NCI-H1436 (cell line): ENCODE measurements at places on chromosomes 6 and 20.
A peak's percentile ranks its signal among the peaks of the same experiment; 100 is the strongest.

- DNase-seq = no peak
Measured at GRCh38 chr6:163702736-163703135, 288.2 kb downstream of the QKI start.

- peak; percentile 72 for DNase-seq
Measured at GRCh38 chr6:20056350-20056992, 155.8 kb downstream of the MBOAT1 start.

DNA sequence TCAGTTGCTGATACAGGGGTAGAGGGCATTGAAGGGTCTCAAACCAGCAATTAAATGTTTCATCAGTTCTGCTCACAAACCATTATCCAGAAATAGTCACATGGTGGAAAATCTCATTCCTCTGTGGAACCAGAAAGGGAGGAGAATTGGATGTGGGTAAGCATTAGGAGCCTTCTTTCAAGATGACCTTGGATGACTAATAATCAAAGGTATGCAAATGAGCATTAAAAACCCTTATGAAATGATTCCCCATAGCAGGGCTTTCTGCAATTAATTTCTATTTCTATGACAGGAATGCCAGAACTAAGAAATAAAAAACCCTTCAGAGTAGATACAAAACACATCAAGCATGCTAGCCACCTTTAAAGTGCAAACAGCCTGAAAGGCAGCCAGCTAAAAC lies 37.4 kb upstream of the HCRTR2 start:
- DNase-seq = no peak

DNA sequence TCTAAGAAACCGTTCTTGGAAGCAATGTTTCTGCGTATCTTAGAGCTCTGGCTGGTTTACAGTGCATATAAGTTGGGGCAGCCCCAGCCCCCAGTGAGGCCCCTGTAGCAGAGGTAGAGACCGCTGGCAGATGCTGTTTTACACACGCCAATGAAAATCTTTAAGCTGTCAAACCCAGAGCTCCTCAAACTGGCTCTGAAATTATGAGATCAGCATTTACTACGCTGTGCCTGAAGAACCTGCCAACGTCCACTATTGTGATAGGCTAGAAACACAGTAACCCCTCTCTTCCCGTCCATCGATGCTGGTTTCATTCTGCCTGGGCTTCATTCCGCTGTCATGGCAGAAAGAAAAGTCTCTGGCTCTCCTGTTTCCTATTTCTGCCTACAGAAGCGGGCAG lies 160.6 kb downstream of the SMOC2 start:
- no peak for DNase-seq

DNA sequence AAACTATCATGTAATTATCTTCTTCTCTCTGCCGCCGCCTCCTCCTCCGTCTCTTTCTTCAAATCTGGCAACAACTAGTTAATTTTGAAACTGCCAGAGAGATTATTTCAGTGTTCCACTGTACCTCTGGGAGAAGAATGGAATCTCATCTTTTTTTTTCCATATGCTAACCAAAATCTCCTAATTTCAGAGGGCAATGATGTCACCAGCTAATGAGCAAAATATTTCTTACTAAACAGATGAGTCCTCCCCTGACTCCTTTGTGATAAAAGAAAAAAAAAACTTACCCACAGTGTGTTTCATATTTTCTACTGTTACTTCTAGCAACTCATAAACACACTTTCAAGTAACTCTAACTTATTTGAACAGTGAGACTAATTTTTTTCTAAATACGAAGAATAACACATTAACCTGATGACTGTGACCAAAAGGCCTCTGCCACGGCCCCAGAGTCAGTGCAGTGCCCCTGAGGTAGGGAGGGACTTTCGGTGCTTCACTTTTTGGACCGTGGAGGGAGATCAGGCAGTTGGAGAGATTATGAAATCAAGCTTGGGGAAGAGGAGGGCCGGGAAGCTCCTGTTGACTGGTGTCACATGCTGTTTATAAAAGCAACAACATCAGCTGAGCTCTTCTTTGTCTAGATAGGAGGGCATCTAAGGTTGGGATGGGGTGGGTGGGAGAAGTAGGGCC lies 159.6 kb downstream of the SASH1 start:
- no peak for DNase-seq

DNA sequence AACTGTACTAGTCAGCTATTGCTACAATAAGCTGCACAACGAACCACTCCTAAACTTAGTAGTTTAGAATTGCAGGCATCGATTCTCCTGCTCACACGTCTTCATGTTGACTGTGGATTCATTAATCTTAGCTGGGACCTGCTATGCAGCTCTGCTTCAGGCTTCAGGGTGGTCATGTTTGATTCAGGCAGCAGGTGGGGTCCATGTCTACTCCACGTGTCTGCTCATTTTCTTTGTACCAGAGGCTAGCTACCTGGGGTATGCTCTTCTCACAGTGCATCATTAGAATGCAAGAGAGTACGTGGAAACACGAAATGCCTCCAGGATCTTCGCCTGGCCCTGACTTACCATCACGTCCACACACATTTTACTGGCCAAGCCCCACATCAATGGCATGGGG lies 64.5 kb upstream of the RIN2 start:
- no peak for DNase-seq

DNA sequence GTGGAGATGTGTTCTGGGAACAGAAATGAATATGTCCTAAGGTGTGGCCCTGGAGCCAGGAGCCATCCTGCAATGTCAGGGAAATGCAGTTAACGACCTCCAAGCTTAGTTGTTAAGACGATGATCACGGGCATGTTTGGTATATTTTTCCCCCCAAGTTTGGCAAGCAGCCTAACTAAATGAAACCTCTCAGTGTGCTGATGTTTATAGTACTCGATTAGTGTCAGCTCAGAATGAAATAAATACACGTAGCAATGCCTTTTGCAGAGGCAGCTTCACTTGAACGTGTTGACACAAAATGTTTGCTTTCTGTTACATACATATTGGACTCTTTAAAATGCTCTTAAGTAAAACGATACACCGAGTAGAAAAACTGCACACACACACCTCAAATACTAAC lies 76.2 kb upstream of the OLIG3 start:
- DNase-seq = peak; percentile 73

- DNase-seq = no peak
Measured at GRCh38 chr6:52881662-52881995, 27.9 kb downstream of the GSTA3 start.

GRCh38 chr20:51815383-51816076 lies 13.2 kb upstream of the SALL4 start:
- no peak for DNase-seq

GRCh38 chr20:19901226-19901625 lies 115.9 kb upstream of the NAA20 start:
- DNase-seq = no peak

DNA sequence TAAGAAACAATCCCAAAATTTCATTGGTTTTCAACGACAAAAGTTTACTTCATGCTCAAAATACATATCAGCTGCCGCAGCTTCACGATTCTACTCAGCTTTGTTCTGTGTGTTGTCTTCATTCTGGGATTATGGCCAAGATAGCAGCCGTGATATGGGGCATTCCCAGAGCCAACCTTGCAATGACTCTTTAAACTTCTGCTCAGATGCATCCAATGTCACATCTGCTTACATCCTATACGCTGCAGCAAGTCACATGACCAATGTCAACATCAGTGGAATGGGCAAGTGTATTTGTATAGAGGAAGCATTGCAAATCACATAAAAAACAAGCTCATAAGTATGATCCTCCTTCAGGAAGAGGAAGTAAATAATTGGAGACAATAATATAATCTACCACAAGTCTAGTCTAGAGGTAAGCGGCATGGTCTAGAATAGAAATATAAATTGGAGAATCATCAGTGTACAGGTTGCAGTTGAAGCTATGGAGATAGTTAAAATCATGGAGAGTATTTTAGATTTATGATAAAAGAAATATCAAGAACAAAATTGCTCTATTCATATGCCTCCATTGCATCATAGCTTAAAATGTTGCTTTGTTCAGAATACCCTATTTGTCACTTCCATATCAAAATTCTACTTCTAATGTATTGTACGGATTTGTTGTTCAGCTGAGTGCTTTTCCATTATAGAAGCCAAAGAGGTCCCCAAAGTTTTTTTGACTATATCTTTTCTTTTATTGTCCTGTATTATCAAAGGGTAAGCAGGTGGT lies 7.2 kb upstream of the C6orf141 start:
- DNase-seq = no peak

GRCh38 chr6:96157018-96157565 lies 141.3 kb downstream of the FUT9 start:
- DNase-seq = no peak

DNA sequence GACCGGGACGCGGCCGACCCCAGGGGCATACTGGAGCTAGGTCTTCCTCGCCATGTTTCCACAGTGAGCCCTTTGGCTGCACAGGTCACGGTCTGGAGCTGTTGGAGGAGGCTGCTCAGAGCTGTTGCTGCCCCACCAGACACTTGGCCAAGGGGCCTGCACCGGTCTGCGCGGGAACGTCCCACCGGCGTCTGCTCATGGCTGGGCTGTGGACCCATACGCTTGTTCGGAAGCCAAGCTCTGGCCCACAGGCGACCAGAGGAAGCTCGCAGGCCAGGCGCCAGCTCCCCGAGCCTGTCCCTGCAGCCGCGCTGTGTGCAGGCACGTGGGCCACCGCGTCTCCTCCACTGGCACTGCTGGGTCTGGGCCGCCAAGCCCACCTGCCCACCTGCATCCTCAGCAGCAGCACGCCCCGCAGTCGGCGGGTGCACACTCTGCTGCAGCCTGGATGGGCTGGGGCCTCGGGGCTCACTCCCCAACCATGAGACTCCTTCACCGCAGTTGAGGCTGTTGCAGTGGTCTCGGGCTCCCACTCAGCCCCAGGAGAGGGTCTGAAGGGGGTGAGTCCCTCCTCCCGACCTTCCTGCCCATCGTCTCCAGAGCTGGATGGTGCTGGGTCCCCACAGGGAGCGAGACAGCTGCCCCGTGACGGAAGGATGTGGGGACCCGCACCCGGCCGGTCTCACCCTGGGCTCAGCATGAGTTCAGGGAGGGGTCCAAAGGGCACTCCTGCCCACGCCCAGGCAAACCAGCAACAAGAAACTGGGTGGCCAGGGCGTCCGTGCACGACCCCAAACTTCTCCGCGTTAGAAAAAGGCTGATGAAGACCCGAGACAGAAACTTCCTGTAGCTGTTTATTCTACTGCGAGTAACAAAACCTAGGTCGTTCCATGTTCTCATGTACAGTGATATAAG lies 15.5 kb upstream of the TCFL5 start:
- DNase-seq = no peak

- DNase-seq = no peak
Measured at GRCh38 chr6:123908797-123909196, 105.1 kb downstream of the NKAIN2 start.

DNA sequence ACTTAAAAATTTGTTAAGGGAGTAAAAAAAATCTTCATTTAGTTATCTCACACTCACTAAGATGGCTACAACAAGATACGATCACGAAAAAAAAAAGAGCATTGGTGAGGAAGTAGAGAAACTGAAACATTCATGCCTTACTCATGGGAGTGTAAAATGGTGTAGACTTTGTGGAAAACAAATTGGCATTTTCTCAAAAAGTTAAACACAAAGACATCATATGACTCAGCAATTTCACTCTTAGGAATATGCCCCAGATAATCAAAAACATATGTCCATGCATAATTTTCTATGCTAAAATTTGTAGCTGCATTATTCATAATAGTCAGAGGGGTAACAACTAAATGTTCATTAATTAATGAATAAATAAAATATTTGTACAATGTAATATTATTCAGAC lies 120.9 kb upstream of the IRAK1BP1 start:
- DNase-seq = no peak

DNA sequence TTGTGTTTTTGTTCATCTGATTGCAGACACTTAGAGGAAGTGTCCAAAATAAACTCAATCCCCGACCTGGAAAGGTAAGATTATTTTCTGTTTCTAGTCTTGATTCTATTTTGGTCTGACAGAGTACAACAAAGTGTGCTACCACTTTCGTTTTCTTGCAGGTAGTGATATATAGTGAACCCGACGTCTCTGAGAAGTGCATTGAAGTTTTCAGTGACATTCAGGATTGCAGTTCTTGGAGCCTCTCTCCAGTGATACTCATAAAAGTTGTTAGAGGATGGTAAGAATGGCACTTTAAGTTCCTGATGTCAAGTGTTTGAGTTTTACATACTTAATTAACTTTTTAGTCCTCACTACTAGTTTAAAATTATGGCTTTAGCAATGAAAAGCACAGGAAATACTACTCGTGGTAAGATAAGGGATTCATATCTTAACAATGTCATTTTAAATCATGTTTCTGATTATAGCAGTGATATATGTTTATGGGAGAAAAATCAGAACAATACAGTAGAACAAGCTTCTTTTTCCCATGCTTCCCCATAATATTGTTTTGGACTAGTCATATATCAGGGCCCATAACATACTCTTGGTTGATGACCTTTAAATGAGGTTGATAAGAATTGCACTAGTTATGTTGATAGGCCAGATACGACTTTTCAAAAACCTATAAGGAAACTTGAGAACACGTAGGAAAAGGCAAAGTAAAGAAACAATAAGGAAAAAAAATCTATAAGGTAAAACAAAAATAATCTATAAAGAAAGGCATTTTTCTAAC lies 104.0 kb downstream of the RTN4IP1 start:
- no peak for DNase-seq

GRCh38 chr20:34389954-34390555 lies 27.0 kb downstream of the ITCH start:
- no peak for DNase-seq

- no peak for DNase-seq
Measured at GRCh38 chr20:29687438-29687837, 1570.0 kb upstream of the DEFB115 start.

- DNase-seq = no peak
Measured at GRCh38 chr6:170280689-170281045, 10.2 kb downstream of the DLL1 start.

GRCh38 chr6:125196613-125197012 lies 43.0 kb downstream of the TPD52L1 start:
- no peak for DNase-seq

GRCh38 chr6:69580706-69581105 lies 216.1 kb downstream of the LMBRD1 start:
- no peak for DNase-seq

DNA sequence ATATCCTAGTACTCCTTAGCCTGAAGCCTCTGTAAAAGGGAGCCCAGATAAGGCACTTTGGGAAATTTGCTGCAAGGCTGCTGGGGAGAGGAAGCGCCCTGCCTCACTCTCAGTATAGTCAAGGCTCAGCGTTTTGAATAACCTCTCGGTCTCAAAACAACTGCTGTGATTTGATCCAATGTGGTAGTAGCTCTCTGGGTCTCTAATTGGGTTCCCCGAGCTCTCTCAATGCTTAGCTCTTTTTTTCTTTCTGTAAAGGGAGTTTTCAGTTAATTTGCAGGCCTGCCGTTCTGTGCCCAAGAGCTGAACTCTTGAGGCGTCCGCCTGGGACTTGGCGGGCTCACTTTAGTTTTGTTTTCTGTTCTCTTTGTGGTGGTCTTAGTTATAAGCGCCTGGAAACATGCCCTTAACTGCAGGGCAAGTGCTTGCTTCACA lies 41.2 kb downstream of the ZHX3 start:
- no peak for DNase-seq

DNA sequence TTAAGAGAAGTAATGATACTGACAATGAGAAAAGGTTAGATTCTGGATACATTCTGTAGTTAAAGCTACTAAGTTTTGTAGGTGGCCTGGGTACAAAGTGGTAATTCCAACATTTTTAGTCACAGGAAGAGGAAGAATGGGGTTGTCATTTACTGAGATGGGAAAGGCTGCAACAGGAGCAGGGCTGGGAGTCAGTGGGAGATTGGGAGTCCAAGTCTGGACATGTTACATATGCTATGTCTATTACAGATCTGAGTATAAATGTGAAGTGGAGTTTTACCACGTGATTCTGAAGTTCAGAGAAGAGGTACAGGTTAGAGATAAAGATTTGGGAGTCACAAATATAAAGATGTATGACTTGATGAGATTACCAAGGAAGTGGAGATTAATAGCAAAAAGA lies 116.2 kb downstream of the RWDD2A start:
- no peak for DNase-seq

GRCh38 chr20:17749978-17750721 lies 50.4 kb downstream of the BANF2 start:
- no peak for DNase-seq
